ENCODE measurements at places on chromosomes 1 and 21. TPM values are rescaled to one million over a fixed set of nuclear protein-coding genes. Genes with fewer than 3 reads are reported as not detected.
A peak's percentile ranks its signal among the peaks of the same experiment; 100 is the strongest.

DNA sequence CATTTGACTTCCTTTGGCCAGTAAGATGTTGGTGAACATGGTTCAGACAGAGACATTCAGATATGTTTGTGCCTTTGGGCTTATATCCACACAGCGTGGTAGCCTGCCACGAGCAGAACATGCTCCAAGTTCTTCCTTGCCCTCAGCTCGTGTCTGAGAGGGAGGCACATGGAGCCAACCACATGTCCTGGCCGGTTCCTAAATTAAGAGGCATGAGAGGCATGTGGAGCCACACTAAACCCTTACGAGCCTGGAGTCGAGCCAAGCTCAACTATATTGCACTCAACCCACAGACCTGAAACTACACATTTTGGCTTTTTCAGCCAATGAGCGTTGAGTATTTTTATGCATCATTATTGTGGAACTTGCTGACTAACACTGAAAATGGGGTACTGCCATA lies 133.7 kb upstream of the KCNK1 start:
- DNase-seq: no peak

GRCh38 chr21:35895598-35895997 lies 164.7 kb downstream of the SETD4 start:
- no peak for DNase-seq

- peak; percentile 33 for DNase-seq
These were observed 14.1 kb upstream of the KCNA2 start for GRCh38 chr1:110620250-110620615.

DNA sequence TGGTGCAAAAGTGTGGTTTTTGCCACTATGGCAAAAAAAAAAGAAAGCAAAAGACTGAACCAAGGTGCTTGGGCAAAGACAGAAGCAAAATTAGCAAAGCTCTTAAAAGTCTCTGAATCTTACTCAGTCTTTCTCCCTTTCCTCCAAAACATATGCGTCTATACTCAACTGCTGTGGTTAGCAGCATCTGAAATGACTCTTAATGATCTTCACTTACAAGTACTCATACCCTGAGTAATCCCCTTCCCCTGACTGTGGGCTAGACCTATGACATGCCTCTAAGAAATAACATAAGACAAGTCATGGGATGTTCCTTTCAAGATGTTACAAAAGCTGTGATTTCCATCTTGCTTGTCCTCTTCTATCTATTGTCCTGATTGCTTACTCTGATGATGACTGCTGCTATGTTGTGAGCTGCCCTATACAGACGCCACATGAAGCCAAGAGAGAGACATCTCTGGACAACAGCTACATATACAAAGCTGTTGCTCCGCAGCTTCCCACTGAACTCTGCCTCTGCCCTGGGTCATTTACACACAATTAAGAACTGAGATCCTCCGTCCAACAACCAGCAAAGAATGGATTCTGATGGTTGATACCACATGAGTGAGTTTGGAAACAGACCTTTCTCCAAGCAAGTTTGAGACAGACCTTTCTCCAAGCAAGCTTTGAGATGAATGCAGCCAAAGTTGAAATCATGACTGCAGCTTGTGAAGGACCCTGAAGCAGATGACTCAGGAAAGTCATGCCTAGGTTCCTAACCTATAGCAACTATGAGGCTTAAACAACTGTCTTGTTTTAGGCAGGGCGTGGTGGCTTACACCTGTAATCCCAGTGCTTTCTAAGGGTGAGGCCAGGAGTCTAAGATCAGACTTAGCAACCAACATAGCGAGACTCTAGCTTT lies 55.2 kb downstream of the PUM1 start:
- no peak for DNase-seq

DNA sequence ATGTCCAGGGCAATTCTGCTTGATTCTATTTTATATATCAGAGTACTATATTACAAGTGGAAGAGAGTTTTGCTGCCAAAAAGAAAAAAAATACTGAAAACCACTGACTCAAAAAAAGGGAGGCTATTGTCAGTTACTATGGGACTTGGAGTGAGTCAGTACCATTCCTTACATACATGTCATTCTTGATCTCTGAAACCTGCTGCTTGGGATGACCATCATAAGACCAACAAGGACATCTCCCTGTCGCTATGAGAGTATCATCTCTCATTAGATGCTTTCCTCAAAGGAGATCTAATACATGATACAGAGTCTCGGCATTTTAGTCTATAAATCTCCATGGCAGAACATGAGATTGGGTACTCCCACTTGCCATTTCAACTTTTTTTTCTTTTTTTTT lies 11.8 kb upstream of the INPP5B start:
- DNase-seq: no peak

GRCh38 chr1:115555446-115555845 lies 86.3 kb upstream of the VANGL1 start:
- DNase-seq: no peak

DNA sequence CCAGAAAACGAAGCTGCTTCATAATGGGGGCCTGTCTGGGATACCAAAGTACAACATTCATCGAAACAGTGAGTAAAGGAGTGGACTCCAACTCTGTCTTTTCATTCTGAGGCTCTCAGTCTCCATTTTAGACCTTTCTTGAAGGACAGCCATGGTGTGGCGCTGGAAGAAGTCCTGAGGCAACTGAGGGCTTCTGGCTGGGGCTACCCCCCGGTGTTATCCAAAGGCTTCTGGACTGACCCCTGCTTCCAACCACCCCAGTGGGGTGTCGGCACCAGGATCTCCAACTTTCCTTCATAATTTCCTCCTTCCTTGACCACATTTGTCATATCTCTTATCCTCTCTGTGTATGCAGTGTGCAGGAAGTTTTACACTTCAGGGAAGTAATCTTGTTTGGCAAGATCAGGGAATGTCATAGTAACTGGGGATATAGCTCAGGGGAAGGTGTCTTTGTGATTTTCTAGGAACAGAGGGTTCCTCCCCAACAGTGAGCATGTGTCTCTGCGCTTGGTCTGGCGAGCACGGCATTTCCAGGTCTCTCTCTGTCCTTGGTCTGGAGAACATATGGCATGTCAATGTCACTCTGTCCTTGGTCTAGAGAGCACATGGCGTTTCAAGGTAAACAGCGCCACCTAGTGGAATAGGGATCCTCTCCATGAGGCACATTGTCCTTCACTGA lies 19.4 kb upstream of the BSDC1 start:
- peak; percentile 71 for DNase-seq

DNA sequence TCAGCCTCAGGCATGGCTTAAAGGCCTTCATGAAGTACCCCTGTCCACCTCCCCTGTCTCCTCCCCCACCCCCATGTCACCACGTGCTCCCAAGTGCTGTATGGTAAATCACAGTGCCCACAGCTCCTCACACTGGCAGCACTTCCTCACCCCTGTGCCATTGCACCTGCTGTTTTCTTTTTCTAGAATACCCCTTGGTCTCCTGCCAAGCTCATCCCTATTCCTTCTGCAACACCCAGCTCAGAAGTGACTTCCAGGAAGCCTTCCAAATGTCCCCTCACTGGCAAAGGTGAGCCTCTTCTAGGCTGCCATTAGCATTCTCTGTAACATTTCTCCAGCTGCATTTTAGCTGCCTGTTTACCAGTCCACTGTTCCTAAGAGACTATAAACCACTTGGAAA lies 9.4 kb downstream of the AKNAD1 start:
- DNase-seq: no peak

GRCh38 chr1:159829822-159830465 lies 3.3 kb downstream of the SLAMF8 start:
- DNase-seq: no peak

- DNase-seq: no peak
These were observed 593.4 kb upstream of the ZP4 start for GRCh38 chr1:238484121-238484520.

GRCh38 chr1:84834419-84835064 lies 58.5 kb downstream of the LPAR3 start:
- no peak for DNase-seq

DNA sequence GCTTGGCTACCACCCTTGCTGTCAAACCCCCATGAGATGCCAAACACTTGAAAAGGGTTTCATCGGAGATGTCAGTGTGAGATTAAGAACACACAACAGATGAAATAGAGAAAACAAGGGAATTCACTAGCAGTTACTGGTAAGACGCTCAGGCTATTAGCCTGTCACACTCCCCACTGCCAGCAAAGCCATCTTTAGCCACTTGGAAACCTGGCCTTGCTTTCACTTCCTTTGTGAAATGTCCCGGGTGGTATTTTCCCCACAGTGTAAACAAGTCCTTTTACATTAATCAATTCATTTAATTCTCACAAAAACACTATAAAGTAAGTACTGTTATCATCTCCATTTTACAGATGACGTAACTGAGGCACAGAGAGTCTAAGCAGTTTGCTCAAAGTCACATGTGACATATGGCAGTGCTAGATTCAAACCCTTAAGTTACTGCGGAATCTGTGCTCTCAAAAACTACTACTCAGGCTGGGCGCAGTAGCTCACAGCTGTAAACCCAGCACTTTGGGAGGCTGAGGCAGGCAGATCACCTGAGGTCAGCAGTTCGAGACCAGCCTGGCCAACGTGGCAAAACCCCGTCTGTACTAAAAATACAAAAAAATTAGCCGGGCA lies 32.7 kb upstream of the KHDRBS1 start:
- DNase-seq: no peak

DNA sequence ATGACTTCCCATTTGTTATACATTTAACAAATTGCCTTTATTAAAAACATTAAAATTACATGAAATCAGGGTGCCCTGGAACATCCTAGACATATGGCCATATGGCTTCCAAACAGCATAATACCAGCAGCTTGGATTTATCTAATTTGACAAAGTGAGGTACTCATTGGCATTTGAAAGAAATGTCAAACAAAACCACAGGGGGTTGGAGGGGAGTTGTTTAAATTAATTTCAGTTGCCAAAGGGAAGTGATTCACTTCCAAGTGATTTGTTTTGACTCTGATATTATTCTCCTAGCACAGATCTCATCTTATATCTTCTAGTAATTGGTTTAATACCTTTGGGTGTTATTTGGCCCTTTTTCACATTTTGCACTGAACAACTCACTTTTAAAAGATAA lies 24.5 kb upstream of the POU2F1 start:
- no peak for DNase-seq

GRCh38 chr1:228101994-228102790 lies 933 bp downstream of the C1orf35 start:
- DNase-seq: peak; percentile 61

GRCh38 chr1:38727684-38728584 lies 131.6 kb downstream of the RRAGC start:
- DNase-seq: no peak

- DNase-seq: no peak
These were observed 84.1 kb upstream of the RRP15 start for GRCh38 chr1:218200979-218201378.

DNA sequence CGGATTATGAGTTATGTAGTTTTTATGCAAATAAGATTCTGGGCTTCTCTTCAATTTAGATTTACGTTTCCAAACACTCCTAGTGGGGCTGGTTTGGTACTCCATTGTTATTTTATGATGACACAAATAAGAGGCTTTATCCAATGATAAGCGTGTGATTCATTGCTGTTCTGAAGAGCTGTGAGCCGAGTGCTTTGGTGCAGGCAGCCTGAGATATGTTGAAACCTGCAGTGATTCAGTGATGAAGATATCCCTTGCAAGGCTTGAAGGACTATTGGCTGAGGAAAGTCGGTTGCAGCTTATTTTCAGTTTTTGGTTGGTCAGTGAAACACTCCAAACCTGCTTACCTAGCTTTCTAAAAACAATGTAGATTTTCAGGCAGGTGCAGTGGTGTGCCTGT lies 112.2 kb downstream of the RYR2 start:
- DNase-seq: no peak

DNA sequence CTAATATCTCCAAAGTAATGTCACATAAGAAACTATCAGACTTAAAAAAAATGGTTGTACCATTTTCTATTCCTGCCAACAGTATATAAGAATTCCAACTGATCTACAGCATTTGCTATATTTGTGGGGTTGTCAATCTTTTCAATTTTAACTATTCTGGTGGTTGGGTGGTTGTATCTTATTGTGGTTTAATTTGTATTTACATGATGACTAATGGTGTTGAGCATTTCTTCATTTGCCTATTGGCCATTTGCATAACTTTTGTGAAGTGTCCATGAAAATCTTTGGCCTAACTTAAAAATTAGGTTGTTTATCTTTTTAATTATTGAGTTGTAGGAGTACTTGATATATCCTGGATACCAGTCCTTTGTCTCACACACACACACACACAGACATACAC lies 26.2 kb upstream of the LRP8 start:
- DNase-seq: no peak

DNA sequence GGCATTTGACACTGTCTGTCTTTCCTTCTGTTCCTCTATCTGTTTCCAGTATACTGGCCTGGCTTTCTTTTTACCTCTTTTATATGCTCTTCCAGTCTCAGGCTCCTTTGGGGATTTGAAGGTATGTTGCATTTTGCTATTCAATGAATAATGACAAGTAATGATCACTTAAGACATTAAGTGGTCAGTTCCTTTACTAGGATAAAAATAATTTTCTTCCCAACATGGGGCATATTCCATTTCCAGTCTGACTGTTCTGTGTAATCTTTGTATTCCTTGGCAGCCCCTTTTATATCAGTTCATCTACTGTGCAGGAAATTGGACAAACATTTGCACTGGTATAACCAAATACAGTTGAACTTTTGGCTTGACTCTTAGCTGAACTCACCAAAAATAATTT lies 15.6 kb downstream of the METTL18 start:
- DNase-seq: no peak

DNA sequence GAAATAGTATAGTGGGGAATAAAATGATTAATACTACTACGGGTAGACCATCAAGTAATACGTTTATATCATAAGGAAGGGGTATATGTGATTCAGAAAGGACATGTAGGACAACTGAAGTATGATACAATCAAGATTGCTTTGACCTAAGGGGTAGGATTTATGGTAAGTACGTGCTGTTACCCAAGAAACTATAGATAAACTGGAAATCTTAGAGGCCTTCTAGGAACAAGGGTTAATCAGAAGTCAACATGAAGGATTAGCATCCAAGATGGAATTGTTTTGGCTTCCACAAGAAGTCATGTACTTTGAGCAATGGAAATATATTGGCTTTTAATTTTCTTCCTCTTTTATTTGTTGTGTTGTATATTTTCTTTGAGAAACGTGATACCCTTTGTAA lies 13.2 kb upstream of the ZMYM4 start:
- DNase-seq: no peak

The LCK gene
- 187 TPM for total RNA-seq

The PDZK1 gene
- not detected for total RNA-seq

The WNT2B gene
- total RNA-seq: 0.33 TPM

The SWT1 gene
- total RNA-seq: 5.3 TPM

The TMEM61 gene
- not detected for total RNA-seq

The ACTN2 gene
- total RNA-seq: 0.28 TPM

The TMEM82 gene
- not detected for total RNA-seq

The NFASC gene
- not detected for total RNA-seq

The SMYD3 gene
- total RNA-seq: 19.6 TPM

The SLC25A34 gene
- total RNA-seq: 1.9 TPM

The OR6K3 gene
- not detected for total RNA-seq

The RHOC gene
- total RNA-seq: 12.7 TPM

The PGLYRP3 gene
- not detected for total RNA-seq

The SV2A gene
- 2.9 TPM for total RNA-seq

The DUSP12 gene
- 23.0 TPM for total RNA-seq

The NUAK2 gene
- 15.3 TPM for total RNA-seq

The ANKRD34A gene
- total RNA-seq: 0.42 TPM

The SHISAL2A gene
- 28.4 TPM for total RNA-seq

The ESPN gene
- 3.9 TPM for total RNA-seq

The KMO gene
- not detected for total RNA-seq

The KCNJ15 gene
- not detected for total RNA-seq

The S100A3 gene
- not detected for total RNA-seq

The LRRC52 gene
- not detected for total RNA-seq

All from CD4-positive, alpha-beta T cell (primary cell).